SK-N-SH treated with all-trans-retinoic acid at 6 μM for 48 hours (cell line): ENCODE measurements at places on chromosomes 5 and 9.

GRCh38 chr5:179241175-179241574 is 104.1 kb downstream of the ADAMTS2 start:
- no peak for ATAC-seq

DNA sequence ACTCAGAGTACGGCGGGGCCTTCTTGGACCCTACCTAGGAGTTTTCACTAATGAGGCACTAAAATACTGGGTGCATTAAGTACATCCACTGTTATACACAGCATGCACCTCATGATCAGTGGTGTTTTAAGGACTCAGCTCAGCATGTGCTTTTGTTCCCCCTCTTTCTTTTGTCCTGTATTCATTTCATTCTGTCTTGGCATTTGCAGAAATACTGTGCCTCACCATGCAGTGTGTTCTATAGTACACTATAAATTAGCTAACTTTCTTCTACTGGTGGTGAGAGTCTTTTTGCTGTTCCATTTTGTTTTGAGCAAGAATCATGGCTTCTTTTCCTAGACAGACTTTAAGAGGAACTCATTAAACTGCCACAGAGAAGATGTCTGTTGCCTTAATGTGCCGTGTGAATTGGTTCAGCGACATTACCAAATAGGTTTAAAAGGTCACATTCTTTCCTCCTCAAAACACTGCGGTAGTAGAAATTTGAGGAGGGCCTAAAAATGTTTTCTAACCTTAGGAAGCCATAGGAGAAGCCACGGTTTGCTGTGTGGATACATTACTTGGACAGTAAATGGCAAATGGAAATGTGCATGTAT is 276.6 kb downstream of the MAST4 start:
- no peak for ATAC-seq

- ATAC-seq, result no peak
Measured at GRCh38 chr5:73117088-73117740, 3.2 kb upstream of the TMEM171 start.

- no peak for ATAC-seq
Measured at GRCh38 chr9:36961561-36962325, 72.3 kb downstream of the PAX5 start.

DNA sequence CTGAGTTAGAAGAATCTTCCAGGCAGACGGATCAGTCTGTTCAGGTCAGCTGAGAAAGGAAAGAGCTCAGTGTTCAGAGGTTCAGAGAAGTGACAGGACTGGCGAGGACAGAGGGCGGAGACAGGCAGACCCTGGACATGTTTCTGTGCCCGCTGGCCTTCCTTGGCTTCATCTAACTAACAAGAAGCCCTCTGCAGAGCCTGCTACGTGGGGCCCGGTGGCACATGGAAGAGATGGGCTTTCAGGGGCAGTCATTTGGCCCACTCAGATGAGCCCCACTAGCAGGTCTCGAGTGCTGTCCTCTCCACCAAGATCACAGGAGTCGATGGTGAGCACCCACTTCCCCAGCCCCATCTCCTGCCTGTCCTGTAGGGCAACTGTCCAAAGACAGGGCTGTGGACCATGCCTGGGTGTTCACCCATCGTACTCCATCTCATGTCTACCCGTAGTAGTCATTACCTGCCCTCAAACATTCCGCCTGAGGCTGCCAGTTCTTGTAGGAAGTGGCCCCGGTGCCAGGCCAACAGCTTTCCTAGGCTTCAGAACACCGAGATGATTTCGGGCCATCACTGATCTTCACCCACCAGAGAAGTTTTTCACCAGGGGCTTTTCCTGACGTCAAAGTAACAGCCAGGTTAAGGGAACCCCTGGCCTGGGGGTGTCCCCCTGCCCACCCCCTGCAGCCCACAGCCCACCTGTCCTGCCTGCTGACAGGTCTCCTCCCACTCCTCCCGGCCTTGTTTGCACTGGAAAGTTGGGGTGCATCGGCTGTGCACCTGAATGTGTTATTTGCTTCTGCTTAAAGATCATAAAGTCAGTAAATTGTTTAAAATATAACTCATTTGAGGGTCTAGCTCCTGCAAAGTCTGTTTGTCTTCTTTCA is 14.0 kb downstream of the IRX2 start:
- no peak for ATAC-seq

DNA sequence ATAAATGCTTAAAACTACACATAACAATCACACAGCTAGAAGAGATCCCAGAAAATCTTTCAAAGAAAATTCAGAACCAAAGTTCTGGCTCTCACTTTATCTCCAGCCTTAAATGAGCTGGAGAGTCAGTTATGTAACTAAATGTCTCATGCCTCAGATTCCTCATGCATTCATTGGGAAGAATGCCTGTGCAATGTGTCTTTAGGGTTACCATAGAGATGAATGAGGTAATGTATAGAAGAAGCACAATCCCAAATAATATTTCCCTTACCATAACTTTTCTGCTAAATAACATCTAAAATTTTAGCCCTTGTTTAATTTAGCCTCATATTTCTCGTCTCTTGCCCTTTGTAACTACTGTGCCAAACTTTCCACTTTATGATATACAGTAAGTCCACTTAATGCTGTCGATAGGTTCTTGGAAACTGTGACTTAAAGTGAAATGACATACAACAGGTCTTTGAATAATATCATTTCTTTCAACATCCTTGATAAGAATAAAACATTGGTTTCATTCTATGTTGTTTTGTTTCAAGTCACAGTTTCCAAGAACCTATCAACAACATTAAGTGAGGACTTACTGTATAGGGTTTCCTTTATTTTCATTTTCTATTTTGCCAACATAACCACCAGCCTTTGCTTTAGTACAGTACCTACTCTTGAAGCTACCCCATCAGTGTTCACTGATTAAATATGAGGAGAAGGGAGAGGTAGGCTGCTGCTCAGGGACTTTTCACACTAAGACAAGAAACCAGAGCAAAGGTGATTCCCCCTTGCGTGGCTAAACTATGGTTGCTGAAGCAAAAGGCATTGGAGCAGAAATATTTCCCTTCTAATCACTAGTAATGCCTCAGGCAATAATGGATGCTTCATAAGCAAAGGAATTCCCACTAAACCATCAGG is 295.7 kb upstream of the PTGER4 start:
- no peak for ATAC-seq

GRCh38 chr5:141623611-141624010 is 4.8 kb upstream of the DIAPH1 start:
- no peak for ATAC-seq

GRCh38 chr5:31767335-31768031 is 128.6 kb downstream of the PDZD2 start:
- ATAC-seq, result no peak

DNA sequence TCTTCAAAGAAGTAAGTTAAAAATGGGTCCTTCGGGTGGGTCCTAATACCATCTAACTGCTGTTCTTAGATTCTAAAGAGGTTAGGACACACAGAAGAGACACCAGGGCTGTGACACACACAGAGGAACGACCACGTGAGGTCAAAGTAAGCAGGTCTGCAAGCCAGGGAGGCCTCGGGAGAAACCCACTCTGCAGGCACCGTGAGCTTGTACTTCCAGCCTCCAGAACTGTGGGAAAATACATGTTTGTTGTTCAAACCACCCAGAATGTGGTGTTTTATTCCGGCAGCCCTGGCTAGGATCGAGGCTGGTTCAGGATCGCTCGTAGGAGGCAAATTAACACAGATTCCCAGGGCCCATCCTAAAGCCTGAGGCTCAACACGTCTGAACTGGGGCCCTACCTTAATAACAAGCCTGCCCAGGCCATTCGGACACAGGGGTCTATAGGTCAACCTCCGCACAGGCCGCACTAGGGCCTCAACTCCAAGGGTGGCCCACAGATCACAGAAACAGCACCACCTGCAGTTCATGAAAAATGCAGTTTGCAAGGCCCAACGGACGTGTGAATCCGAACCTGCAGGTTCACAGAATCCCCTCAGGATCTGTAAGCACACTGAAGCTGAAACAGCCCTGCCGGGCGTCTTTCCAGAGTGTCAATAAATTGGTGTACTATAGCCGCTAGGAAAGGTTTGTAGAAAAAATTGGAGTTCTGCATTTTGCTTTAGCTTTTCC is 7.1 kb downstream of the MED10 start:
- ATAC-seq, result no peak

- no peak for ATAC-seq
Measured at GRCh38 chr5:110754181-110754580, 15.4 kb downstream of the SLC25A46 start.

- ATAC-seq, result no peak
Measured at GRCh38 chr5:107361945-107362344, 308.8 kb downstream of the EFNA5 start.

GRCh38 chr9:36284226-36284625 is 26.0 kb upstream of the GNE start:
- ATAC-seq, result no peak

- ATAC-seq, result no peak
Measured at GRCh38 chr5:139186752-139187326, 11.3 kb downstream of the SIL1 start.

- ATAC-seq, result no peak
Measured at GRCh38 chr9:14136646-14137370, 177.1 kb downstream of the NFIB start.

DNA sequence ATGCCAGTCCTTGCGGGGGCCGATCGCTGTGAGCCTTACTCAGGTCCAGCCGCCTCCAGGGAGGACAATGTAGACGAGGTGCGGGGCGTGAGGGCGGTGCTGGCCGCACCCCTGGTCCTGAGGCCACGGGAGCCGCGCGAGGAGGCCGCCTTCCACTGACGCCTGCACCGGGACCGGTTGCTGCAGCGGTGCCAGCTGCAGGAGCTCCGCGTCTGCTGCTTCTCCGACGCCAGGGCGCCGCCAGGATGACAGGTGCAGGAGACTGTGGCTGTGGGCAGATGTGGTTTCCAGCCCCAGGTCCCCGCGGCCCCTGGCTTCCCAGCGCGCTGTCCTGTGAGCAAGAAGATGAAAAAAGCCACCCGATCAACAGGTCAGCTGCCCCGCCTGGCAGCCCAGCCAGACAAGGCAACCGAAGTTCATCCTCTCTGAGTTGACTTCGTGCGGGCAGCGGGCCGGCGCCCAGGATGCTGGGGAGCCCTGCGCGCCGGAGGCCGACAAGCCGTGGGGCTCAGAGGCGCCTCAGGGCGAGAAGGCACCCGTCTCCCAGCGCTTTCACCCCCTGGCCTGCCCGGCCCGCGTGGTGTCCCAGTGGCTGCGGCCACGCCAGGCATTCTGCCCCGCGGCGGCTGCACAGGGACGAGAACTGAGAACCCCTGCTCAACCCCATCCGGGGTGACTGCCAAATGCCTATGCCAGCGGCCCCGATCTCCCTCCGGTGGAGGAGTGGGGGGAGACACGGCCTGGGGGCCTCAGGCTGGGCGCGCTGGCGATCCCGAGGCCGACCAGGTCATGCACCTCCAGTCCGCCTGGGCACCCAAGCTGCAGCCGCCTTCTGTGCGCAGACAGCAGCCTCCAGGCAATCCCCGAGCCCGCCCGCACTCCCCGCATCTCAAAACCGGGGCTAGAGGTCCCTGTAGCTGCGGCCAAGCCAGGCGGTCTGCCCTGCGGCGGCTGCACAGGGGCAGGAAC is 43.4 kb upstream of the BICD2 start:
- peak; percentile 44 for ATAC-seq

GRCh38 chr9:73684601-73685000 is 532.9 kb downstream of the ANXA1 start:
- no peak for ATAC-seq

- no peak for ATAC-seq
Measured at GRCh38 chr5:151068433-151069197, 12.2 kb downstream of the TNIP1 start.

GRCh38 chr9:25964239-25964638 is 286.0 kb upstream of the TUSC1 start:
- ATAC-seq, result peak; percentile 95

DNA sequence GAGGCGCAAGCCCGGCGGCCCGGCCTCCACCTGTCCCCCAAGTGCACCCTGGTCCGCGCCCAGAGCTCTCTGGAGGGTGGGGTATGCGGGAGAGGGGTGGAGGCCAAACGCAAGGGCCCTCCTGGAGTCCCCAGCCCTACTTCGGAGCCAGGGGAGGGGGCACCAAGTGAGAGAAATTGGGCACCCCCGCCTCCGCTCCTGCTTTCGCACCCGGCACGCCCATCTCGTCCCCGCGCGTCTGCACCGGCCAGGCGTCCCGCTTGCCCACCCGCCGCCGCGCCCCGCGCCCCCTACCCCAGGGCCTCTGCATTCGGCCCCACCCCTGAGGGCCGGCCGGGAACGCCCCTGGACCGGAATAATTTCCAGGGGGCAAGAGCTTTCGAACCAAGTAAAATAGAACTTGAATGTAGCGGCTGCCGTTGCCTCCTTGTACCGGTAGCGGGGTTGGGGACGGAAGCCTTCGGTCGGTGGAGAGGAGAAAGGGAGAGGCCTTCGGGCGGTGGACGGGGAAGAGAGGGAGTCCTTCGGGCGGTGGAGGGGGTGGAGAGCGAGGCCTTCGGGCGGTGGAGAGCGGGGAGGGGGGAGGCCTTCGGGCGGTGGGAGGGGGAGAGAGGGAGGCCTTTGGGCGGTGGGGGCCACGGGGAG is 694 bp upstream of the PHPT1 start:
- peak; percentile 12 for ATAC-seq

DNA sequence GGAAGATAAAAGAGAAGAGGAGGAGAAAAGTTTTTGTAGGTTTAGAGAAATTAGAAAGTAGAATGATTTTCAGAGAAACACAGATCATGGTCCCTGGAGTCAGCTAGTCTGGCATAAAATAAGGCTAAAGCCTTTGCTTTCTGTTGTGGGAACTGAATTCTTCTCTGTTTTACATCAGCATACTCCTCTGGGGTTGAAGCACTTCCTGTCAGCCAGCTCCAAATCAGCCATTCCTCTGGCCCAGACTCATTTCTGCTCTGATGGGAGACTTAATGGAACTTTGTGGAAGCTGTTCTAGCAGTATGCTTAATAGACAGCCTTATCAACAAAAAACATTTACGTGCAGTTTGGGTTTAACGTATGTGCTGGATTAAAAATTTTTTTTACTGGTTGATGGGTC is 143.2 kb downstream of the HMHB1 start:
- peak; percentile 74 for ATAC-seq
